Stimulated activated CD4-positive, alpha-beta T cell treated with anti-CD3 and anti-CD28 coated beads, TNF-alpha, amount 100 ng/mL, for 4 hours (primary cell): ENCODE measurements at places on chromosomes 11 and 22.

DNA sequence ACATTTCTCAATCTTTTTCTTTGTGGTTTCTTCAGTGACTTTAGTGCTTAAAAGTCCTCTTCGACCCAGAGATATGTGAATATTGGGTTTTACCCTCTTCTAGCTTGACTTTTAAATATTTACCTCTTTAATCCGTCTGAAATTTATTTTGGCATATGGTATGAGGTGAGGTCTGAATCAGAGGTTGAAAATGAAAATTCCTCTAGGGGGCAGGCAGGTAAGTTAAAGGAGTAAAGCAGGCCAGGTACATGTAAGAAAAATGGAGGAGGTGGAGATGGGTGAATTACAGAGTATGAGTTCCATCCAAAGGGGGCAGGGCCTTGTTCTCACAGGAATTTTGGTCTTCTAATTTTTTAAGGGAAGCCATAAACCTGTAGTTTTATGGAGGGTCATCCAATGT is 263.8 kb upstream of the NARS2 start:
- DNase-seq: no peak

GRCh38 chr11:79274636-79275331 is 166.0 kb downstream of the TENM4 start:
- DNase-seq: no peak

DNA sequence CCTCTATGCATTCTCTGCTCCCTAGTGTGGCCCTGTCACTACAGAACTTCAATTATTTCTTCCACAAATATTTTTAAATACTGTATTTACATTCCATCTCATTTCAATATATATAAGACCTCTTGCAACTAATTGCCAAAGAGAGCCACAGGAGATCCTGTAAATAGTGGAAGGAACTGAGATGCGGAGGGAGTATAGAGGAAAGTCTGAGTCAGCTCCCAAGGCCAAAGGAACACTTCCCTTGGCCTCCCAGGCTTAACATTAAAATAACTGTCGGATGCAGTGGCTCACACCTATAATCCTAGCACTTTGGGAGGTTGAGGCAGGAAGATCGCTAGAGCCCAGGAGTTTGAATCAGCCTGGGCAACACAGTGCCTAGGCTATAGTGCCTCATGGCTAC is 31.2 kb downstream of the RBFOX2 start:
- no peak for DNase-seq

GRCh38 chr11:113967361-113967760 is 7.5 kb upstream of the HTR3A start:
- no peak for DNase-seq

GRCh38 chr22:23184100-23184763 is 3.9 kb downstream of the BCR start:
- DNase-seq: no peak

DNA sequence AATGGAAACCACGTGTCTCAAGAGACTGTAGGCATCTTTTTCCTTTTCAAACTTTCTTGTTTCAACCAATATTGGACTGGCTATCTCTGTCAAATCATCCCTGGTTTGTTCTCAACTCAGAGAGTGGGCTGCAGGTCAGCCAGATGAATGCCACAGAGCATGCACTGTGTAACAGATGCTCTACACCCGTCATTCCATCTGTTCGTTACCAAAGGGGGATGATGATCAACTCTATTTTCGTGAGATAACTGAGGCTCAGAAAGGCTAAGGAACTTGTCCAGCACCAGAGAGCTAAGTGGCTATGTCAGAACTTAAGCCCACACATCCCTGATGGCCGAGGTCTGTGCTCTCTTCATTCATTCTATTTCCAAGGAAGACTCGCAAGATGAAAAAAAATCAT is 42.1 kb downstream of the SLC1A2 start:
- DNase-seq: no peak

DNA sequence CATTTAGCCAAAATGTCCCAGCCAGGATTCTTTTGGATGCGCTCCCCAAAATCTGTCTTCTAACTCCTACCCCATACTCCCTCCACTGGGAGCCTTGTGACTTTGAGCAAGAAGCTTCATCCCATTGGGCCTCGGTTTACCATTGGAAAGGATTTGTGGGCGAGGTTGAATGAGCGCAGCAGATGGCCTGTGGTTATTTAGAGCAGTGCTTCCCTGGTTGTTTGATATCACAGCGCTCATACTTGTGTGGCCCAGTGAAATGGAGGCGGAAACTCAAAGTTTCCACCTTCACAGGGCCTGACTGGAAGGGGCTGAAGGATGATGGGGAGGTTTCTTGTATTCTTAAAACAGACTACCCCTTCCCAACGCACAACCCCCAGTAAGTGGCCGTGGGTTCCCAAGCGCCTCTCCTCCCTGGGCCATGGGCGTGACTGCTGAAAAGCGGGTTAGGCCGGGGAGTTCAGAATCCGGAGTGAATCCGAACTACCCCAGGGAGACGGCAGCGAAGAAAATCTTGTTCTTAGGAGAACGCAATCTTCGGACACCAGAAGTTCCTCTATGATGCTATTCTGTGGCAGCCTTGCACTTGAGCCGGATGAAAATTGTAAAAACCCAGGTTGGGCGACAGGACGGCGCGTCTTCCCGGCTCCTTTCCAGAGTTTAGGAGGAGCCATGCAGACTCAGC is 1.2 kb upstream of the ATF4 start:
- no peak for DNase-seq

- DNase-seq: no peak
These were observed 661.4 kb upstream of the FAT3 start for GRCh38 chr11:91563176-91563575.

GRCh38 chr11:116468699-116469098 is 304.1 kb downstream of the BUD13 start:
- no peak for DNase-seq

GRCh38 chr22:26122920-26123468 is 46.3 kb upstream of the SEZ6L start:
- no peak for DNase-seq

DNA sequence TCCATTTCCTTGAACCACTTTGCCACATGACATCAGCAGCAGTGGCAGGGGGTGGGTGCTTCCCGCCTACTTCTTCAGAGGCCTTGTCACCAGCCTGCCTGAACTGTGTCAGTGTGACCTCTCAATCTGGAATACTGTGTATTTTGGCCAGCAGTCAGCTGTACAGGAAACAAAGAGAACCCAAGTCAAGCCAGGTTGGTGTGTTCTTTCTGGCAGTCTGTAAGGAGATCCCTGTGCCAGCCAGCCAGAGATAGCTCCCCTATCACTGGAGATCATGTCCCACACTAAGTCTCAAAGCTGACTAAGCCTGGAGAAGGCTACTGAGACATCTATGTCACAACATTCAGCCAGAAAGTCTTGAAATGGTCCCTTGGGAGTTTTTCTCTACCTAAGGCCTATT is 142.1 kb downstream of the TRPC6 start:
- no peak for DNase-seq

DNA sequence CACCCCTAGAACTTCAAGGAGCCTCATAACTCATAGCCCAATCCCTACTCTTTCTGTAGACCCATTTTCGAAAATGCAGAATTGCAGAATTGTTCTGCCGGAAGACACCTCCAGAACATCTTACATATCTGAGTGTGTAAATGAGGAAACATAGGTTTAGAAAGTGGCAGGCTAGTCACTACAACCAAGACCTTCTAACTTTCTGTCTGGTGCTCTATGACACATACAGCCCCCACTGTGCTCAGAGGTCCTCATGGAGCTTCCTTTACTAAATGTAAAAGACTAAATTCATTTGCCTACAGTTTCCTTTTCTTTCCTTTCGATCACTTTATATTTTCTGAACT is 132.1 kb upstream of the DDI1 start:
- DNase-seq: no peak

DNA sequence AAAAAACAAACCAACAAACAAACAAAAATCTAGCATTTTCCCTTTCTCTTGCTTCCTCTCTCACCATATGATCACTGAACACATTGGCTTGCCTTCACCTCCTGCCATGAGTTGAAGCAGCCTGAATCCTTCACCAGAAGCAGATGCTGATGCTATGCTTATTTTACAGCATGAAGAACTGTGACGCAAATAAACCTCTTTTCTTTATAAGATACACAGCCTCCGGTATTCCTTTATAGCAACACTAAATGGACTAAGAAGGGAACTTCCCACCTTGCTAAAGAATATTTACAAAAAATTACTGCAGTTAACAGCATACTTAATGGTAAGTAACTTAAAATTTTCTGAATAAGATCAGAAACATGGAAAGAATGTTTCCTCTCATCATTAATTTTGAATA is 27.7 kb upstream of the TEAD1 start:
- DNase-seq: no peak

DNA sequence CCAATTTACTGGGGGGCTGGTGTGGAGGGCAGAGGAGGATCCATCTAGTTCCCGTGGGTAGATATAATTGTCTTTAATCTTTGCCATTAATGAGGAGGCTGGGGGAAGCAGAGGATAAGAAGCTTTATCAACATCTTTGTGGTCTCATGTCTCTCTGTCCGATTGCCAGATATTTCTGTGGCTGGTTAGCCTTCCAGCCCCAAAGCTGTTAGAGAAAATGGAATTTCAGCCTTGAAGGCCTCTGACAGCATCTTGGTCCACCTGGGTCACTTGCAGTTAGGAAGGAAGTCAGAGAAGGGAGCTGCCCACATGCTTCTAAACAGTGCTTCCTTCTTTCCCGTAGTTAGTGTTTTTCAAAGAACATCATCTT is 56.9 kb downstream of the ABTB2 start:
- DNase-seq: no peak

GRCh38 chr11:104704146-104704830 is 194.0 kb downstream of the CASP12 start:
- DNase-seq: no peak

DNA sequence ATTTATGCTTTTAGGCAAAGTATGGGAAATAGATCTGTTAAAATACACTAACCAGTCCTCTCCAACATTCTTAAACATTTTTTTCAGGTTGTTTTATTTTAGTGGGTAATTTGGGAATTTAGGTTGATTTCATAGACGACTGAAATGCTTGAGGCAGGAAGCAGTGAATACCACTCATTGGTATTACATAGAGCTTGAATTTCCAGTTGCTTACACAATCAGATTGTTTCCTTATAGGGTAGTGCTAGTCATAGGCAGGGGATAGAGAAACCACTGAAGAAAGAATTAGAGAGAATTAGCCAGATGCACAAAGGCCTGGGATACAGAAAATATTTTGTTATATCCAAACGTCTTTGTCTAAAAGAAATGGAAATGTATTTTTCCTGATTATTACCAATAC is 23.9 kb upstream of the LYVE1 start:
- no peak for DNase-seq

DNA sequence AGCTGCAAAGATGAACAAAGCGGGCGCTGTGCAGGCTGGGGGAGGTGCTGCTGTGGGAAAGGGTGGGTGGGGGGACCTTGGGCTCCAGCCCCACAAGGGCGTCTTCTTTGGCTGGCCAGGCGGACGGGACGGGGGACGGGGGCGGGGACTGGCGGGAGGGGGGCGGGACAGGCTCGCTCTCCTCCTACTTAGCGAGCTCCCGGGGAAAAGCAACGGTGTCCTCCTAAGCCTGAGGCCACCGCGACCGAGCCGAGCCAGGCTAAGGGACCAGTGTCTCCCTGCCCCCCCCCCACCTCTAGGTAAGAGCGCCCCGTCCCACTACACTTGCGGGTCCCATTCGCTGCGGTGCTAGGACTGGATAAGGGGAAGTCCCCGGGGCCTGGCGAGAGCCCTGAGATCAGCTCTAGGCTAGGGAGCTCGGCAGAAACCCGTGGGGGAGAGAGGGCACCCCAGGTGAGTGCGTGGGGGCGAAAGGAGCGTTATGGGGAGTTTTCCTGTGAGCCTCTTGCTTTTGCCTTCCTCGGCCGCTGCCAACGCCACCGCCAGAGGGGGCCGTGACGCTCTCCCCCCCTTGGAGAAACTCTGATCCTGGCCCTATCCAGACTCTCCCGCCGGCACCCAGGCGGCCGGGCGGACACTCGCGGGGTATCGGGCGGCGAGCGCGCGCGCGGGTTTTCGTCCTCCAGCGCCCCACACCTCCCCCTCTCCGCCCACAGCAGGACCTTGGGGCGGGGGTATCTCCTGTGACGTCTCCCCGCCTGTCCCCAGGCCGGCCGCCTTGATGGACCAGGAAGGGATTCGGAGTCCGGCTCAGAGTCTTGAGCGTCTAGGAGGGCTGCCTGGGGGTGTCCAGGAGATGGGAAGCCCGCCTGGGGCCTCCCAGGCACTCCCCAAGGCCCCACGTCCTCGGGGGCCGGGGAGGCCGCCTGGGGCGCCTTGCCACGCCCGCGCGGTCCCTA is at the start of gene PHLDB1:
PHLDB1 (plus strand) TSS at position 215 of the 959 bp plus-strand sequence. CDS start 6,222 bp downstream, outside the sequence.
- DNase-seq: peak; percentile 29

DNA sequence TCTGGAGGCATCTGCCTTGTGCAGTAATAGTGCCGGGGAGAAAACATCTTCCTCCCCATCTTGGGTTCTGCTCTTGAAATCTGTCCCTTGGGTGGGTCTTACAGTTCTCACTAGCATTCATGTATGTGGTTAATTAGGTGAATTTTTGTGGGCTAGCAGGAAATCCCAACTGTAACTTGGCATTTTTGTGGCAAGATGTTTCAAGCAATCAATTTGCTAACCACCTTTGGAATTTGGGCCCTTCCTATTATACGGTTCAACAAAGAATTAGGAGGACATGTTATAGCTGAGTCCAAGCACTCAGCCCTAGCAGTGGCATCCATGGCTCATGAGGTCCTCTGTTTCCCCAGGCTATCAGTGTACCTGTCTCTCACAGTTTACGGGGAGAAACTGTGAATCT is 89.1 kb upstream of the MTNR1B start:
- DNase-seq: no peak

DNA sequence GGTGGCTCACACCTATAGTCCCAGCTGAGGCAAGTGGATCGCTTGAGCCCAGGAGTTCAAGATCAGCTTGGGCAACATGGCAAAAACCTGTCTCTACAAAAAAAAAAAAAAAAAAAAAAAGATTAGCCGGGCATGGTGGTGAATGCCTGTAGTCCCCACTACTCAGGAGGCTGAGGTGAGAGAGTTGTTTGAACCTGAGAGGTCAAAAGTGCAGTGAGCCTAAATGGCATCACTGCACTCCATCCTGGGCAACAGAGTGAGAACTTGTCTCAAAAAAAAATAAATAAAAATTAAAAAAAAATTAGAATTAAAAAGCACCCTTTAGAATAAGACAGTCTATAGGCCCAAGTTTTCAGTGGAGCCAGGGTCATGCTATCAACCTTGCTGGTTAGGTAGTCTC is 95.5 kb downstream of the PDHX start:
- no peak for DNase-seq

DNA sequence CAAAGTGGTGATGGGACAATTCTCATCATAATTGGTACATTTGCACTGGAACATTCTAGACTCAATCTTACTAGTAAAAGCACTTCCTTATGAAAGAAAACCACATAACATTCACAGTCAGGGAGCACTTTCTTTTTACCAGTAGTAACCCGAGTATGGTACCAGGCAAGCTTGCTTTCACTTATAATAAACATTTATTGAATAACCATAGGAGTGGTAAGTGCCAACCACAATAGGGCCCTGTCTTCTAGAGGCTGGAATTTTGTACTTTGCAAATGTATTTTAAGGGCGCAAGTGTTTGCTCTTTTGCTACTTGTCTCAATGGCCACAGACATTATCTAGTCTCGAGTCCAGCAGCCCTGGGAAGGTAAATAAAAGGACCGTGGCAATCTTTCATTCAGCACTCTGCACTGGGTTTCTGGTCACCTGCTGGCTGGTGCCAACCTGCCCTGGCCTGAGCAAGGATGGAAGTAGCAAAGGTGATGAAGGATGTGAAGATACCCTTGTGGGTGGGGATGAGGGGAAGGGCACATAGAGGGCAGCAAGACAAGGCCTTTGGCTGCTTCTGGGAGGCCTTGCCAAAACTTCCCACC is 24.2 kb downstream of the C22orf31 start:
- DNase-seq: no peak
